Right hindlimb (tissue), 1 donor: ENCODE measurements at places on chromosomes 3 and 15.

- no peak for DNase-seq
These were observed 4.2 kb upstream of the WNT5A start for GRCh38 chr3:55491296-55491816.

DNA sequence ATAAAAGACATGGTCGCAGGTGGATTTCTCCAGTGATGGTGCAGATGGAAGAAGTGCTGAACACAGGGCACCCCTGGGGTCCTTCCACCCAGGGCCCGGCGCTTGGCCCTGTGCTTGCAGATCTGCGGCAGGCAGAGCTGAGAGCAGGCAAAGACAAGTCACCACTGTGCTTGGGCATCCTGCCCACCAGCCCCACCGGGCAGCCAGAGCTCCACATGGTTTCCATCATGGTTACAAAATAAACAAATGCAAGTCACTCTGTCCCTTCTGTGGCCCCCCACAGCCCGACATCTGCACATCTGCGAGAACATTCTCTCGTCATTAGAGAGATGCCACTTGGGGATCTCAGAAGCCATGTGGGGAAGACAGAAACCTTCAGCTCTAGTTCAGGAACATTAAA is 37.6 kb upstream of the SFMBT1 start:
- DNase-seq: peak; percentile 78

DNA sequence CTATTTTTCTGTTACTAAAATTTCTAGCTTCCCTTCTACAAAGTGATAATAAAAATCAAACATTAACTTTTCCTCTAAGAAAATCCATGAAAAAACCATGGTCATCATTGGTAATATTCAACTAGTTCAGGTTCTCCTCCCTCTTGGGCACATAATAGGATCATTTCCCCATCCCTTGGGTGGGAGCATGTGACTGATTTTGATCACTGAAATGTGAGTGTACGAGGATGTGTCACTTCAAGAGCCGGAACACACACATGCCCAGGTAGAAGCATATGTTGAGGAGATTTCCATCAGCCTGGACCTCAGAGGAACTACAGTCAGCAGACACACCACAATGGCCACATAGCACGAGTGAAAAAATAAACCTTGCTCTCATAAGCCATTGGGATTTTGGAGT is 36.1 kb downstream of the AP3S2 start:
- no peak for DNase-seq

DNA sequence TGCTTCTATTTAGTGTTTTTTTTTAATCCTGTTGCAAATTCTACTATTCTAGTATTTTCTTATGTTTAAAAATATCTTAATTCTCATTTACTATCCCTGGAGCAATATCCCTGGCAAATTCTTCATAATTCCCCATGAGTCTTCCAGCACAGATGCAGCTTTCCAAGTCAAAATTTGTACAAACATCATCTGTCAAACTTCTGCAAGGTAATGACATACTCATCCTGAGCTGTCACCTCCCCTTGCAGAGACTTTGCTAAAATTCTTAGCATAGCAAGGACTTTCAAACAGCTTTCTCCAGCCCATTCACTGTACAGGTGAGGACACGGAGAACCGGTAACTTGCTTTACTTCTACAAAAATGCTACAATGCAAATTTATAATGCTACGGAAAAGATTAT is 28.6 kb upstream of the VGLL4 start:
- DNase-seq: no peak

DNA sequence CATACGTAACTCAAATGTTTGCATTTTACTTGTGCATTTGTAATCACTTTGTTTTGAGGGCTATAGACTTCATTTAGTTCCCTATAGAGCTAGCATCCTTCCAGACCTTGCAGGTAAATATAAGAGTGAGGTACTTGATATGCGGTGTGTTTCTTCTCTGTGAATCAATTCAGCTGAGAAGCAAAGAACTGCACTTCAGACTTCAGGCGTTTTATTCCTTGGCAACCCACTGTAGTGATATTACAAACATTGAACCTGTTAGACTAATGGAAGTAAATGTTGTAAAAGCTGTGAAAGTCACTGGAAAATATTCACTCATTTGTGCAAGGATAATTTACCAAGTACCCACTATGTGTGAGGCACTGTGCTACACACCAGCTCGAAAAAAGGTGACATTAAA is 94.1 kb upstream of the CHL1 start:
- no peak for DNase-seq

DNA sequence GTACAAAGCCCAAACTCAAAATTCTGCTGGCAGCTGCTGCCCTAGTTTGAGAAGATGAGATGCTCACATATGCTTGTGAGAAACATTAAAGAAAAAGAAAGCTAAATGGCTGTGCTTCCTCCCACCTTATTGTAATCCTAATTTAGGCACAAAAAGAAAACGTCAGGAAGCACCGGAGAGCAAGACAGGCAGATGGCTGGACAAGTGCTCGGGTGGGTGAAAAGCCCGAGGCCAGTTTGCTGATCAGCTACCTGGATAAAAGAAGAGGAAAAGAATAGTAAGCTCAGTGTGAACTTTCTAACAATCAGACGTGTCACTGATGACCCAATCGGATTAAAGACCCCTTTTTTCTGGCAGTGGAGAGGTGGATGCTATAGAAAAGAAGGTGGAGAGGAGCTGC is 368.0 kb upstream of the ATP10A start:
- DNase-seq: no peak

DNA sequence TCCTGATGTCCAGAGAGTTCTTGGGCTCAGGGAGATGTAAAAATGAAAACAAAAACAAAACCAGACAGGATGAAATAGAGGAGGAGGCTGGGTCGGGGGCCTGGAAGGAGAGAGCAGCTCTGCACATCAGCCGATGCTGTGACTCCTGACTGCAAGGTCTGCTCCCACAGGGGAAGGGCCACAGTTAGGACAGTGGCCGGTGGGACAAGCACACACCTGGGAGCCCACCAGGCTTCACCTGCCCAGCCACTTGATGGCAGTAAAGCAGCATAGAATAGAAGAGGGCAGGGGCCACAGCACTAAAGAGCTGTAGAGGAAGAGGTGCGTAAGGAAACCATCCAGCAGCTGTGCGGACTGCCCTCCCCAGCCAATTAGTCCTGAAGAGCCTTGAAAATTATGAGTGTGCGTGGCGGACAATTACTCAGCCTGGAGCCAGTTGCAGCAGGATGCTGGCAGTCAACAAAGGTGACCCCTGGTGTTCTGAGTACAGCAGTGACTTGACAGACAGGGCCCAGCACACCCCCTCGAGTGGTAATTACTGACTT is 29.8 kb downstream of the ALS2CL start:
- peak; percentile 42 for DNase-seq

DNA sequence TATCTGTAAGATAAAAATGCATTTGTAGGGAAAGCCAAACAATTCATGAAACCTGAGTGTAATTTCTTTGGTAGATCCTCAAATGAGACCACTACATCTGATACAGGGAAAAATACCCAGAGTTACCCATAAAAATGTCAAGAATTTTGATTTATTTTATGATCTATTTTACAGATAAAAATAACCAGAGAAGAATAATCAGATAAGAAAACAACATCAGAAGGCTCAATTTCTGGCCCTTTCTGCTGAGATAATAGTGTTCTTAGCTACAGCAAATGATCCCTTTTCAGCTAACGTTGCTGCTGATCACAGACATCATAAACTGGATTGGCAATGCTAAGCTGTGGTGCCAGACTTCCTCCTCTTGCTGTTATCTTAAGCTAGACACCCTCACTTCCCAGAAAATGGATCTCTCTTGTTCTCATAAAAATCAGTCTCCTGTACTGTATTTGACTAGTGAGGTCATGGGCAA is 21.3 kb upstream of the TMEM108 start:
- DNase-seq: no peak
